CD4-positive, alpha-beta T cell treated with Interferon alpha-2 for 1 hour (primary cell): ENCODE measurements at places on chromosomes 7 and 10.

- DNase-seq: no peak
These were observed 6.4 kb downstream of the ADCK2 start for GRCh38 chr7:140679186-140679585.

GRCh38 chr10:26725837-26726727 lies 28.6 kb downstream of the PDSS1 start:
- DNase-seq: peak; percentile 59

DNA sequence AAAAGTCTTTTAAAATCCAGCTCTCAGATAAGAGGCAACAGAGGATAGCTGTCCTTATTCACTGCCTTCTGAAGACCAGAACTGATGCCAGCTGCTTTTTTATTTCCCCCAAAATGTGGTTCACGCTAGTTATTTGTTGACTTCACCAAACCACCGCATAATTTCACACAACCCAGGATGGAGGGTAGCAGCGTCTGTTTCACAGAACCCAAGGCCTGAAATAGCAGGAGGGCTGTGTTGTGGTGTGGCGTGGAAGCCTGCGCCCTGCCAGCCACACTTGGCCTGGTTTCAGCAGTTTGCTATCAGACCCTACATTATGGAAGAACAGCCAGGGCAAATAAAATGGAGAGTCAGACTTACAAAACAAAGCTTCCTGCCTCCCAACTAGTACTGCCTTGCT lies 155.4 kb downstream of the DYNC1I1 start:
- DNase-seq: no peak

DNA sequence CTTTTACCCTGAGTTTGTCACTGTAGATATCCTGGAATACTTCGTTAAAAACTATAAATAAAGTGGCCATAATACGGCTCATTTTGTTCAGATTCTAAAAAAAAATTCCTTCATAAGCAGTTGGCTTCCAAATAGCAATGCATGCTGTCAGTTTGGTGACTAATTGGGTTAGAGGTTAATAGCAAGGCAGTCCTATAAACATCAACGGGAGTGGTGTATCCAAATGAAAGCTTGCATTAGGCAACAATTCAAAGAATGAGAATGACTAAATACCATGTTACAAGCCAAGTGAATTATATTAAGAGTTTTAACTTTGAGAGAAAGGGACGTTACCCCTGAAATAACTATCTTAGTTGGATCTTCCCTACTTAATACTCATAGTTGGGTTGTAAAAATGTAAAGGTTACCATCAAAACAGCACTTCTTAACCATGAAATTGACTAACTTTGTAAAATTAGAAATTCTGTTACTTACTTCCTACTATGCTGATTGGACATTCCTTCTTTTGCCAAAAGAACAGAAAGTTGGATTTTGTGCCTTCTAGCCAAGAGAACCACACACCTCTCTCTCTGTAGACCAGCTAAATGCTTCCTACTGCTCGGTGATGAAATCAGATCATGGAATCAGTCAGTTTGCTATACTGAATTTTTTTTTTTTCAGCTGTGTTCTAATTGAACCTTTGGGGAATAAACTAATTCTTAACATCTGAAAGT lies 98.0 kb downstream of the KAT6B start:
- DNase-seq: no peak

DNA sequence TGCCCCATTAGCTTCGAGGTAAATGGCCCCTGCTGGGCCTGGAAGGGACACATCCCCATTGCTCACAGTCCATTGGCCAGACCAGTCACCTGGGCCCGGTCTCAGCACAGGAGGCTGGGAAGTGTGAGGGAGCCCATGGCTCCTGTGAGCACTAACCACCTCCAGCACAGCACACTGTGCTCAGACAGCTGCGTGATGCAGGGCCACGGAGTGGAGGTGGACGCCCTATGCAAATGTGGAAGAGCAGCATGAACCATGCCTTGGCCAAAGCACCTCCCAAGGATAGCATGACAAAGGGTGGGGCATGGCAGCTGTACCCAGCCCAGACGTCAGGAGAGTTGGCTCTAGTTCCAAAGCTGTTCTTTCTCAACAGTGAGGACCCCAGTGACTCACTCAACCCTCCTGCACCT lies 120.1 kb upstream of the ZMIZ1 start:
- DNase-seq: no peak
